NCI-H1694 treated with DMSO at 0.1 percent for 48 hours (cell line): ENCODE measurements at places on chromosomes 5 and 9.

DNA sequence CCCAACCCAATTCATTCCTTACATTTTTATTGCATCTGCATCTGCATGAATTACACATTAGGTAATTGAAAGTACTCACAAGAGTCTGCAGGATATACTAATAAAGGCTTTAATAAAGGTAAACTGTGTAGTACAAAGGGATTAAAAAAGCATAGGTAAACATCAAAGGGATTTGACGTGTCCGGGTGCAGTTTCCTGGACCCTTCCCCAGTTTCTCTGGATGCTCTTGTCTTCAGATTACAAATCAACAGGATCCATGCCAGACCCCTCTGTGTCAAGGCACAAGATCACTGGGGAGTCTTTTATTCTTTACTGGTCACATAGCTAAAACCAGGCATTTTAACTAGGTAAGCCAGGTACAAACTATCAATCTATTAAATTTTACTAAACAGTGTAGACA, 177.2 kb upstream of the TYRP1 start:
- no peak for DNase-seq

- no peak for DNase-seq
These were observed 103.0 kb downstream of the HSD17B3 start for GRCh38 chr9:96199006-96199405.

- no peak for DNase-seq
These were observed 114.3 kb upstream of the EPB41L4A start for GRCh38 chr5:112533362-112533761.

- DNase-seq, result no peak
These were observed 5.5 kb upstream of the ITK start for GRCh38 chr5:157175071-157175612.

DNA sequence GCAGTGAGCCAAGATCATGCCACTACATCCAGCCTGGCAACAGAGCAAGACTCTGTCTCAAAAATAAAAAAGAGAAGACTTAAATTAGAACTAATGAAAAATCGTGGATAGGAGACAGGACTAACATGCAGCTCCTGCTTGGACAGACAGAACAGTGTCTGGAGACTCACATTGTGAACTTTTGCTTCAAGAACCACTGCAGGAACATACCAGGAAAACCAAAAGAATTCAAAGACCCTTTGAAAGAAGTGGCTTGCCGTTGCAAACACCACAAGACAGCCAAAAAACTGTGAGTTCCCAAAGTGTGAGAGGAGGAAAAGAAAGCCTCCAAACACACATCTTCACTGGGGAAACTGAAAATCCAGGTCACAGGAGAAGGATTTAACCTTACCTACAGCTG, 48.8 kb upstream of the SNAPC3 start:
- DNase-seq, result no peak

- DNase-seq, result no peak
These were observed 46.9 kb upstream of the KLF4 start for GRCh38 chr9:107536462-107536861.

DNA sequence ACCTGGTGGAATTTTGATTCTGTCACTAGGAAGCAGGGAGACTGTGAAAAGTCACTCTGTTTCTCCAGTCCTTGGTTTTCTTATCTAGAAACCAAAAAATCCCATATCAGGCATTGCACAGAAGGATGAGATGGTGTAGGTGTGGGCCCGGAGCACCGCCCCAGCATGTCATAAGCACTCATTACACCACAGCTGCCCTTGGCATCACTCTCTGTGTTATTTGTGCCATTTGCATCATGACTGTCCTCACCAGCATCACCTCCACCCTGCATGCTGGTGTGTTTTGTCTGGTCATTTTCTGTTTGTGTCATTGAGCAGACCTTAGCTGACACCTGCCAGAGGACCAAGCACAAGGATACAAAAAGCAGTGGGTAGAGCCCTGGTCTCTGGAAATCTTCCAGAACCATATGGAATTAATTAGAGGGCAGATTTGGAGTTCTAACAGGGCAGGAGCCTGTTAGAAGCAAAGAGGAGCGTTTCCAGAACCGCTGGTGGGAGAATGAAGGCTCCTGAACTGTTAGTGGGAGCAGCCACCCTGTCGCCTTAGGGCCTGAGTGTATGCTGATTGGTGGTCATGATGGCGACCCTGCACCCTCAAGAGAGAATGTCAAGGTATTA, 99.3 kb downstream of the AMBP start:
- peak; percentile 14 for DNase-seq
